ENCODE measurements at places on chromosomes 2 and 18.

DNA sequence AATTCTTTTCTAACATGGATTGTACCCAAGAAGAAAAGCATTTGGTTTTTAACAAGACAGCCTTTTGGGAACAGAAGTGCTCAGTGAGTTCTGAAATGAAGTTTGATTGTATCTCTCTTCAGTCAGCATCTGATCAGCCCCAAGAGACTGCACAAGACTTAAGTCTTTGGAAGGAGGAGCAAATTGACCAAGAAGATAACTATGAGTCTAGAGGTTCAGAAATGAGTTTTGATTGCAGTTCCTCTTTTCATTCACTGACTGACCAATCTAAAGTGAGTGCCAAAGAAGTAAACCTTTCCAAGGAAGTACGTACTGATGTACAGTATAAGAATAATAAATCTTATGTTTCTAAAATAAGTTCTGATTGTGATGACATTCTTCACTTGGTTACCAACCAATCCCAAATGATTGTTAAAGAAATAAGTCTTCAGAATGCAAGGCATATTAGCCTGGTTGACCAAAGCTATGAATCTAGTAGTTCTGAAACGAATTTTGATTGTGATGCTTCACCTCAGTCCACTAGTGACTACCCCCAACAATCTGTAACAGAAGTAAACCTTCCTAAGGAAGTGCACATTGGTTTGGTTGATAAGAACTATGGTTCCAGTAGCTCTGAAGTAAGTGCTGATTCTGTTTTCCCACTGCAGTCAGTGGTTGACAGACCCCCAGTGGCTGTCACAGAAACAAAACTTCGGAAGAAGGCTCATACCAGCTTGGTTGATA lies 31.2 kb downstream of the ZDBF2 start:
- no peak for DNase-seq

GRCh38 chr2:217890445-217890844 lies 112.3 kb downstream of the TNS1 start:
- DNase-seq, result peak; percentile 77

DNA sequence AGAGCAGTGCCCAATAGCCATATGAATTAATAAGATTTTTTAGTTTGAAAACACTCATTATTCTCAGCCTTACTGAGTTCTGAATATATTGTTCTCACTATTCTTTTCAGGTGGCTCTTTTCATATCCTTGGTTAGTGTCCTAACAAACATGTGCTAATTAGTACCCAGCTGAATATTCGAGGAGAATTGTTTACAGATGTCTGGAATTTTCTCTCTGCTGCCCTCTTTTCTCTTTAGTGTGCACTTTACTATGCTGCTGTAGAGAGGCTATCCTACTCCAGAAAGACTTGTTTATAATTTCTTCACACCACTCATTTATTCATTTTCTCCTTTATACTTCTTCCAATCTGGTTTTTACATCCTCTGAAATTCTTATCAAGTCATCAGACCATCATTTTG lies 405.3 kb downstream of the SPAG16 start:
- DNase-seq, result no peak

DNA sequence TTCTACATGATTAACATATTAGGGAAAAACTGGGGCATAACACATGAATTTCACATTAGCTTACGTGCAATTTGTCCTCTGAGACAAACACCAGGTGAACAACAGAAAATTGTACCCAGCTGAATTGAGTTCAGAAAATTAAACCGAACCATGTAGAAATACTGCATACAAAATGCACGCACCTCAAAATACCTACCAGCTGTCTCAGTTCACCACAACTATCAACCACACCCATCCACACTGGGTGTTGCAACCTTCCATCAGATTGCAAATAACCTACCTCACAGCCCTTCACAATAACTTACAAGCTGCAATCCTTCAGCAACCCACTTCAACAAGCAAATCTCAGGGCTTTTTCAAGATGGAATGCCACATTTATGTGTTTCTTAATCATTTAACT lies 55.9 kb downstream of the UNC50 start:
- no peak for DNase-seq

DNA sequence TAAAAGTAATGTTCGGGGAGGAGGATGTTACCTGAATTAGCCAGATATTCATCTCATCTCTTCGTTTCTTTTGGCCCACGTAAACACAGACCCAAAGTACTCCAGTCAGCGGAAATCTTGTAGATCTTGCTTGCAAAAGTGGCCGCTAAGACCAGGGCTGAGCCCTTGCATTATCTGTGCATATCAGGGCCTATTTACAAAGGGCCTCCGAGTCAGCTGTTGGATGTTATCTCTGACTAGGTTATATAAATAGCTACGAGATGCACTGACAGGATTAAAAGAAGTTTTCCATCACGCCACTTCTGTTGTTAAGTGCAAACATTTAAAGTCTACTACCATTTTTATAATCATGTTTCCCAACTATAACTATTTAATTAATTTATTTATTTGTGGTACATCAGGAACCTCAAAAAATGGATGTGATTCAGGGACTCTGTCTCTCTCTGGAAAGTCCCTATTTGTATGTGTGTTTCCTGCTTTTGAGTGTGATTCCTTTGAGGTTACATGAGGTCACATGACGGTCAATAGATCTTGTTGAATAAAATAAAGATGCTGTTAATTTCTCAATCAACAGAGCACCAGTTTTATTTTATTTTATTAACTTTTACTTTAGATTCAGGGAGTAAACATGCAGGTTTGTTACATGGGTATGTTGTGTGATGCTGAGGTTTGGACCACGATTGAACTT lies 46.8 kb upstream of the MBOAT2 start:
- DNase-seq, result no peak

Measured in AG08396 (cell line).